Spinal cord (tissue), 10 donors: ENCODE measurements at places on chromosomes 13 and 19.

DNA sequence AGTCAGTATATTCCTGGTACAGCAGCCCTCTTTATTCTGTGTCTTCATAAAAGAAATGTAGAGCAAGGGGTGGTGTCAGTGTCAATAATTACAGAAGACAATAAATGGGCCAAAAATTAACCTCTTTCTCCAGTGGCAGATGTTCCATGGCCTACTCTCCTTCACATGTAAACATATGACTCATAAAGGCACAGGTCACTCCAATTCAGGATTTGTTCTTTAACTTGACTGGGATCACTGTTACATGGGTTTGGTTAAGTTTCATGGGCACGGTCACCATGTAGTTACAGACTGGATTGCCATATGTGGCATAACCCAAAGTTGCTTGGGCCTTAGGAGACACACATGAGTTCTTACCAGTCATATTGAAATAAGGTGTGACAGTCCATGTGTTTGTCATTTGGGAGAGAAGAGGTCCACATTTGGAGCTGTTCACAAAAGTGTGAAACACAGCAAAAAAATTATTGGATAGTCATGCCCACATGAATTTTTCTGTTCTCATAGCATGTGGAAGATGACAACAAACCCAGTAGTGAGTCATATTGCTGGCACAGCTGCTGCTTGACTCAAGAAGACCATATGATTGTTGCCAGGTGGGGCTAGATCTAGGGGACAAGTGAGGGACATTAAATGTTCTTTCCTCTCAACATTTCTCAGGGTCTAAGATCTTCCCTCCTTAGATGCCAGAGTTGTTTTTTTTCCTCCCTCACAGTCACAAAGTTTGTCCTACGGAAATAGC, 68.1 kb upstream of the HTR2A start:
- no peaks in the 10 kb centered on the region for H3K36me3 ChIP-seq
- no peaks in the 10 kb centered on the region for H3K27me3 ChIP-seq
- no peak for DNase-seq
- H3K27ac ChIP-seq: no peak overlapping the region
- H3K4me3 ChIP-seq: no peak overlapping the region

GRCh38 chr19:36665832-36666231, 805 bp downstream of the ZNF461 start:
- no peaks in the 10 kb centered on the region for H3K27me3 ChIP-seq
- peak overlapping the region; percentile 64 for H3K4me3 ChIP-seq
- DNase-seq: no peak
- peaks cover 16% of the 10 kb centered on the region for H3K36me3 ChIP-seq

DNA sequence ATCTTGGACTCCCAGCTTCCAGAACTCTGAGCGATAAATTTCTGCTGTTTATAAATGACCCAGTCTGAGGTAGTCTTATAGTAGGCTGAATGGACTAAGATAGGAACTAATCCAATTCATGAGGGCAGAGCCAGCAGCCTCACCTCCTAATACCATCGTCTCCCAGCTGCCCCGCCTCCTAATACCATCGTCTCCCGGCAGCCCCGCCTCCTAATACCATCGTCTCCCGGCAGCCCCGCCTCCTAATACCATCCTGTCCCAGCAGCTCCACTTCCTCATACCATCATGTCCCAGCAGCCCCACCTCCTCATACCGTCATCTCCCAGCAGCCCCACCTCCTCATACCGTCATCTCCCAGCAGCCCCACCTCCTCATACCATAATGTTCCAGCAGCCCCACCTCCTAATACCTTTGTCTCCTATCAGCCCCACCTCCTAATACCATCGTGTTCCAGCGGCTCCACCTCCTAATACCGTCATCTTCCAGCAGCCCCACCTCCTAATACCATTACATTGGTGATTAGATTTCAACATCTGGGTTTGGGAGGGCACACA, 2.4 kb upstream of the ARGLU1 start:
- no peaks in the 10 kb centered on the region for H3K27me3 ChIP-seq
- H3K36me3 ChIP-seq: no peaks in the 10 kb centered on the region
- H3K27ac ChIP-seq: no peak overlapping the region
- H3K4me1 ChIP-seq: peaks cover 4% of the 10 kb centered on the region
- peak; percentile 17 for DNase-seq

DNA sequence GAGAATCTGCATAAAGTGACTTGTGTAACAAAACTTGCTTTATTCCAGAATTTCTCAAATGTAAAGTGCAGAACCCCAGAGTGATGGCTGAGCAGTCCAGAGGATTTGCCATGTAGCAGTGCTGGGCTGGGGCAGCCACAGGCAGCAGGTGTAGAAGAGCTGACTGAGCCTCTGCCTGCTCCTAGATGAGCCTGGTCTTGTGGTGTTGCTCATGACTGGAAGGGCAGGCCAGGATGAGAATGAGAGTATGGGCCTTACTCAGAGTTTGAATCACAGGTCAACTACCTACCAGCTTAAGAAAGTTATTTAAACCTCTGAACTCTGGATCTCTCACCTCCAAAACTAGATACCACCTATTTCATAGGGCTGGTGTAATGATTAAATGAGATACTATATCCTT, 2.9 kb upstream of the C13orf42 start:
- H3K27me3 ChIP-seq: no peaks in the 10 kb centered on the region
- no peaks in the 10 kb centered on the region for H3K4me1 ChIP-seq
- H3K27ac ChIP-seq: no peak overlapping the region
- DNase-seq: no peak

DNA sequence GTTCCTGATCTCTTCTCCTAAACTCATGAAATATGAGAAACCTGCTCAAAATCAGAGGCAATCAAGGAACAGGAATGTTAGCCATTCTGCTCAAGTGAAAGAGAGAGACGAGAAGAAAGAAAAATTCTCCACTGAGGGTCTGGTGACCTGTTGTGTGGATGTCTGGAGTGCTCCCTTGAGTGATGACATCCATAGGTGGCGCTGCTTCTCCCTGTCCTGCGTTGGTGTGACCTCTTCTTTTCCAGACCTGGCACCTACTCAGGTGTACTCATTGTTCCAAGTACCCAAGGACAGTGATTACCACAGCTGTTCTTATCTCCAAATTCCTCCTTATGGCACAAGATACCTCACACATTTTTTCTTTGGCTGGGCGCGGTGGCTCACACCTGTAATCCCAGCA, 4.0 kb downstream of the ZNF223 start:
- H3K27ac ChIP-seq: no peak overlapping the region
- DNase-seq: no peak
- H3K36me3 ChIP-seq: peaks cover 30% of the 10 kb centered on the region
- H3K4me1 ChIP-seq: peaks cover 5% of the 10 kb centered on the region
- peaks cover 4% of the 10 kb centered on the region for H3K27me3 ChIP-seq

DNA sequence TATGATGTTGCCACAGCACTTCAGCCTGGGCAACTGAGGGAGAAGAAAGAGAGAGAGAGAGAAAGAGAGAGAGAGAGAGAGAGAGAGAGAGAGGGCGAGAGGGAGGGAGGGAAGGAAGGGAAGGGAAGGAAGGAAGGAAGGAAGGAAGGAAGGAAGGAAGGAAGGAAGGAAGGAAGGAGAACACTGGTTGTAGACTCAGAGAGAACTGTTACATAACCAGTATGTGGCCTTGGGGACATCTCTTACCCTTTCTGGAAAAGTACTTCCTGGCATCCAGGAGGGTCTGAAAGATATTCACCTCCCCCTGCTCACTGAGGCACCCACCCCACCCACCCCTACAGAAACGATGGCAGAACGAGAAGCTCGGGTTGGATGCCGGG, 2.7 kb upstream of the ARHGEF1 start:
- peaks cover 8% of the 10 kb centered on the region for H3K27me3 ChIP-seq
- H3K27ac ChIP-seq: no peak overlapping the region
- H3K36me3 ChIP-seq: no peaks in the 10 kb centered on the region
- no peak for DNase-seq
- H3K4me1 ChIP-seq: peaks cover 21% of the 10 kb centered on the region
- no peak overlapping the region for H3K4me3 ChIP-seq

GRCh38 chr19:3397266-3398022, 31.1 kb downstream of the NFIC start:
- H3K4me1 ChIP-seq: peaks cover 22% of the 10 kb centered on the region
- no peak overlapping the region for H3K27ac ChIP-seq
- H3K36me3 ChIP-seq: peaks cover 46% of the 10 kb centered on the region
- DNase-seq: no peak
- H3K4me3 ChIP-seq: no peak overlapping the region

- H3K4me1 ChIP-seq: no peaks in the 10 kb centered on the region
- no peak for DNase-seq
- H3K27ac ChIP-seq: no peak overlapping the region
- no peak overlapping the region for H3K4me3 ChIP-seq
Measured at GRCh38 chr13:27117158-27117557, 54.5 kb downstream of the USP12 start.

DNA sequence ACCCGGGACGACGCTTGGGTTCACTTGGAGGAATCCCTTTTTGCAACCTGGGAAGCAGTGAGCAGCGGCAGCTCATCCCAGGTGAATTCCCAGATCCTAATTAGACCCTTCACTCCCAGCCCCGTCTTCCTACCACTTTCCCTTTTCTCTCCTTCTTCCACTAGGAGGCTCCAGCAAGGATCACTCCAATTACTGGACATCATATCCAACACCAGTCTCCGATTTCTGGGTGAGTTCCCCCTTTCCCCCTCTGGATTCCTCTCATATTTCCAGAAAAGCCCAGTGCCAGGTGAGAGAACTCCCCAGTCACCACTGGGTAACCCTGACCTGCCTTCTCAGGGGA, 17.1 kb upstream of the ZSCAN4 start:
- no peak overlapping the region for H3K4me3 ChIP-seq
- no peaks in the 10 kb centered on the region for H3K36me3 ChIP-seq
- H3K27ac ChIP-seq: no peak overlapping the region
- no peaks in the 10 kb centered on the region for H3K4me1 ChIP-seq

DNA sequence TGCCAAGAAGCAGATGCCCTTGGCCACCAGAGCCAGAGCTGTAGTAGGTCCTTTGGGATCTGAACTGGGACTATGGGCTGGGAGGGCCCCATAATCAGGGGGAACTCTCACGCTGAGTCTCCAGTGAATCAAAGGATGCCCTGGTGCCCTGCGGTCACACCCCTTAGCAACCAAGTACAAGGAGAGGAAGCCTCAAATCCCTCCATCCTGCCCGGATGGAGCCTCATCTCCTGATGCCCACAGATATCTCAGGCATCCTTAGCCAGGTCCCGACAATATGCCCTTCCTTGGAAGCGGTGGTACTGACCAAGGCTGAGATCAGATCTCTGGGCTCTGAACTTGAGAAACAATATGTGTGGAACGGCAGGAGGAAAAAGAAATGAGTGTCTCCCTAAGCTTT, 1.7 kb downstream of the PLEKHA4 start:
- H3K27ac ChIP-seq: peak overlapping the region; percentile 91
- H3K4me3 ChIP-seq: peak overlapping the region; percentile 54
- no peaks in the 10 kb centered on the region for H3K27me3 ChIP-seq
- no peaks in the 10 kb centered on the region for H3K36me3 ChIP-seq
- H3K4me1 ChIP-seq: peaks cover 31% of the 10 kb centered on the region

GRCh38 chr19:6062274-6062673, 48.0 kb downstream of the RFX2 start:
- H3K4me1 ChIP-seq: peaks cover 71% of the 10 kb centered on the region
- H3K27me3 ChIP-seq: no peaks in the 10 kb centered on the region
- peaks cover 11% of the 10 kb centered on the region for H3K36me3 ChIP-seq
- H3K27ac ChIP-seq: no peak overlapping the region
- no peak overlapping the region for H3K4me3 ChIP-seq

DNA sequence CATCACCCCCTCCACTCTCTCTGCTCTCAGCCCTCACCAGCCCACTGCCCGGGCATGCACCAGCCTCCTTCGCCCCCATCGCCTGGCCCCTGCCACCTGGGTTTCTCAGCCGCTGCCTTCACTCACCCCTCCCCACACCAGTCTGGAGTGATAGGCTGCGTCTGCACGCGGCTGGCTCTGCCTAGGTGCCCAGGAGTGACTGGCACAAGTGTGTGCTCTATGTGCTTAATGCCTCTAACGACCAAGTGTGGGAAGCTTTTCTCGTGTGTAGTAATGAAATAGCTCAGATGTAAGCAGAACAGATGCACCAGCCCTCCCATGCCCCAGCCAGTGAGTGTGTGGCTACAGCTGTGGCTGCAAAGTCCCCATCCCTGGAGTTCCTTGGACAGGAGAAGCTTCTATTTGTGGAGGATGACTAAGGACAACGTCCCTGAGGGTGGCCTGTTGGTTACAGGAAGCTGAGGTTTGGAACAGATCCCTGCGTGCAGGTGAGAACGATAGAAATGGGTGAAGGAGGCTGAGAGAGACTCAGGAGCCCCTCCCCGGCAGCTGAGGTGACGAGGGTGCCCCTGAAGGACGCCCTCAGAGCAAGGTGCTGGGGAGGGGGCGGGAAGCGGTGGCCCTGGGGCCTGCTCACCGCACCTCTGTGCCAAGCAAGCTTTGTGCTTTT, 35.6 kb downstream of the ATP11A start:
- no peak for DNase-seq
- no peaks in the 10 kb centered on the region for H3K27me3 ChIP-seq
- no peak overlapping the region for H3K27ac ChIP-seq

- no peaks in the 10 kb centered on the region for H3K4me1 ChIP-seq
- H3K4me3 ChIP-seq: no peak overlapping the region
- DNase-seq: no peak
- H3K27me3 ChIP-seq: no peaks in the 10 kb centered on the region
Measured at GRCh38 chr13:74530011-74530410, 395.8 kb upstream of the KLF12 start.

DNA sequence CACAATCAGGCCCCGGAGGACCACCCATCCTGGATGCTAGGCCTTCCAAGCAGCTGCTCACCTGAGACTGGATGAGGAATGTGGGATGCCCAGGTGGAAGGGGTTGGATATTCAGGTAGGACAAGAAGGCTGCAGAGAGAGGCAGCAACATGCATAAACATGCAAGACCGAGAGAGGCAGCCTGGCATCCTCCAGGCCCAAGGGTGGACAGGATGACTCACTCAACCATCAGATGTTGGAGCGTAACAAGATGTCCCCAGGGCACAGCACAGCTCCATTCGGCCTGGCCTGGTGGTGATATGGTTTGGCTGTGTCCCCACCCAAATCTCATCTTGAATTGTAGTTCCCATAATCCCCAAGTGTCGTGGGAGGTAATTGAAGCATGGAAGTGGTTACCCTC, 10.0 kb upstream of the CABP5 start:
- DNase-seq: no peak
- no peaks in the 10 kb centered on the region for H3K4me1 ChIP-seq
- H3K27me3 ChIP-seq: no peaks in the 10 kb centered on the region
- peaks cover 4% of the 10 kb centered on the region for H3K36me3 ChIP-seq
- H3K4me3 ChIP-seq: no peak overlapping the region
- H3K27ac ChIP-seq: no peak overlapping the region

- no peaks in the 10 kb centered on the region for H3K4me1 ChIP-seq
- no peak overlapping the region for H3K27ac ChIP-seq
- H3K36me3 ChIP-seq: no peaks in the 10 kb centered on the region
- H3K4me3 ChIP-seq: no peak overlapping the region
Measured at GRCh38 chr13:106888148-106888547, 320.2 kb upstream of the ARGLU1 start.

DNA sequence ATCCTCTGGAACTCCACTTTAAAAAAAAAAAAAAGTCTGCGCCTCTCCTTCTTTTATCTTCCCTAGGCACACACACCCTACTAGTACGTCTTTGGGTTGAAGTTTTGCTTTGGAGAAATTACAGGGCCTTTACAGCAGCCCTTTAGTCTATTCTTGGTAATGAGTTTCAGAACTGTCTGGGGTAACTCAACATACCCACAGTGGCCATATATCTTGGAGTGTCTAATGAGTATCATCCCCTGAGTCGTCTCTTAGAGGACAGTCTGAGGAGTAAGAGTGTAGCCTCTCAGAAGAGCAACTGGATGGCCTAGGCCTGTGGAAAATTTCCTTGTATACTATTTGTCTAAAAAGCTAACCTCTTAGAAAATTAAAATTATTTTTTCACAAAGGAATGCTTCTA, 6.1 kb upstream of the ZNF681 start:
- no peak overlapping the region for H3K27ac ChIP-seq
- no peaks in the 10 kb centered on the region for H3K4me1 ChIP-seq
- H3K27me3 ChIP-seq: no peaks in the 10 kb centered on the region
- DNase-seq: no peak
- H3K36me3 ChIP-seq: no peaks in the 10 kb centered on the region
